ENCODE measurements at places on chromosomes 13 and 19. TPM values are rescaled to one million over a fixed set of nuclear protein-coding genes. Genes with fewer than 3 reads are reported as not detected.

The ZNF837 gene
- 3.9 TPM for total RNA-seq

- no peaks in the 10 kb centered on the region for H3K36me3 ChIP-seq
- H3K4me1 ChIP-seq = peaks cover 16% of the 10 kb centered on the region
- H3K27ac ChIP-seq = no peak overlapping the region
- DNase-seq = peak; percentile 46
- no peak overlapping the region for H3K4me3 ChIP-seq
These were observed 44.8 kb downstream of the CCDC70 start for GRCh38 chr13:51906581-51906980.

The POU4F1 gene
- 0.19 TPM for total RNA-seq

- H3K4me3 ChIP-seq = no peak overlapping the region
- H3K4me1 ChIP-seq = peaks cover 5% of the 10 kb centered on the region
- no peak for DNase-seq
- no peak overlapping the region for H3K27ac ChIP-seq
These were observed 8.7 kb upstream of the ZBTB7A start for GRCh38 chr19:4075373-4075772.

- DNase-seq = peak; percentile 98
- no peaks in the 10 kb centered on the region for H3K27me3 ChIP-seq
- peak within 1 kb of the TSS; percentile 90 for H3K27ac ChIP-seq
These were observed at the start of the genes IER2 and STX10 for GRCh38 chr19:13150187-13150930. Gene IER2, plus strand, starts transcription at chr19:13150411. Its CDS starts 2,776 bp downstream, at chr19:13153187. Gene STX10, minus strand, starts transcription at chr19:13150375. Its CDS starts 202 bp downstream, at chr19:13150173.
